Activated CD4-positive, alpha-beta T cell treated with anti-CD3 and anti-CD28 coated beads, Interleukin-2, amount 10 ng/mL, durations not matched to agents 24 days and 14 days (primary cell): ENCODE measurements at places on chromosomes 2 and 18. TPM values are rescaled to one million over a fixed set of nuclear protein-coding genes. Genes with fewer than 3 reads are reported as not detected.

The HOXD13 gene
- total RNA-seq: not detected in 2 replicates

GRCh38 chr2:240913810-240914644 is 7.9 kb downstream of the CROCC2 start:
- H3K4me1 ChIP-seq: no peaks in the 10 kb centered on the region
- peaks cover 8% of the 10 kb centered on the region for H3K27me3 ChIP-seq
- DNase-seq: peak; percentile 91
- no peak overlapping the region for H3K27ac ChIP-seq

- H3K4me3 ChIP-seq: no peak overlapping the region
- no peak for DNase-seq
- H3K27me3 ChIP-seq: no peaks in the 10 kb centered on the region
These were observed 371.1 kb downstream of the FIGN start for GRCh38 chr2:163364736-163365135.

The EFR3B gene
- total RNA-seq: 0.09 and 0.12 TPM in 2 replicates

DNA sequence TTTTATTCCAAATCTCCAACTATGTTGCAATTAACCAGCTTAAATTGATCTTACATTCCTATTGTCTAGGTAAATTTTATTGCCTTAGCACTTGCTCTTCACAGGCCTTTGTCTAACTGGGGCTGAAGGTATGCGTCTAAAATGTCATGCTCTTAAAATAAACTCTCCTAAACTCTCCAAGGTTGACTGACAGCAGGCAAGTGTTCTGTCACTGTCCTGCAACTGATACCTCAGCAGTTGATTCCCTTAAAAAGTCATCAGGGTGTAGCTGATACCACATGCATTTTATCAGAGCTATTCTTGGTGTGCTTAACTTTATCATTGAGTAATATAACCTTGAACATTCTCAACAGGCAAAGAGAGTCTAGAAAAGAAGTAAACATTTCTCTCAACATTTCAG is 680 bp downstream of the TTN start:
- no peak overlapping the region for H3K4me3 ChIP-seq
- H3K4me1 ChIP-seq: no peaks in the 10 kb centered on the region
- H3K36me3 ChIP-seq: no peaks in the 10 kb centered on the region
- no peak for DNase-seq
- H3K27ac ChIP-seq: no peak overlapping the region

The SERPINB3 gene
- not detected in 2 replicates for total RNA-seq

DNA sequence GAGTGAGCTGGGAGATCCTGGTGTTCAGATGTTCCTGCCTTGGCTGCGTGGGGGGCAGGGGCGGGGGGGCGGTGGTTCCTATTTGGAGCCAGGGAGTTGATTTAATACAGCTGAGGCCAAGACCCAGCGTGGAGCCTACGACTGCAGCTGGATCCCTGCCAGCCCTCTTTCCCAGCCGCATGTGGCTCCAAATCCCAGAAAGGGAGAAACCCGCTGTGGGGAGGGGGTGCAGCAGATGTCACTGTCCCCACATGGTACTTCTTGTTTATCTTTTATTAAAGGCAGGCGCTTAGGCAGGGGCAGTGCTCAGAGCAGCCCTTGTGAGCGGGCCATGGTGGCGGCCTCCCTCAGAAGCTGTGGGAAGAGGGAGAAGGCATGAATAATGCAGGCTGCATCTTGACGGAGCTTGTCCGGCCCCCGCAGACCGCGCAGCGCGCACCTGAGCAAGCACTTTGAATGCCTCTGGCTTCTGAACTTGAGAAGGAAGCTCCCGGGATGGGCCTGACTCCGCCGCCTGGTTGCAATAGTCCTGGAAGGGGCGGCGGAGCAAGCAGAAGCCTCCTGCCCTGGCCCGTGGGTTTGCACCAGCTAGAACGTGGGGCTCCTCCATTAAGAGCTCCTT is 112.1 kb downstream of the GLI2 start:
- H3K36me3 ChIP-seq: no peaks in the 10 kb centered on the region
- H3K27ac ChIP-seq: no peak overlapping the region
- no peak for DNase-seq
- H3K4me1 ChIP-seq: no peaks in the 10 kb centered on the region
